ENCODE measurements at places on chromosomes 11 and 22.

DNA sequence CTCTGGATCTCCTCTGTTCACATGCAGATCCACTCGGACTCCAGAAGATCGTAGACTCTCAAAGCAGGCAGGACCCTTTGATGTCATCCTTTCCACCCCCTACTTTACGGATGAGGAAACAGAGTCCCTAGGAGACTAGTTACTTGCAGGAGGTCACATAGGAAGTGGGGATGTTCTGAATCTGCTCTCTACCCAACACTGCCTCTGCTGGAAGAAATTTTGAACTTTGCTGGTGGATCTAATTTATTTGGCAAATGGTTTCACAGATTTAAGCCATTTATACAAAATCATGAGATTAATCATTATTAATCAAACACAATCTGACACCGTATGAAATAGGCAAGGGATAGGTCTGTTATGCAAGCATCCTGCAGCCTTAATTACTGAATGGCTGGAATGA lies 55.0 kb upstream of the USP47 start:
- DNase-seq, result peak; percentile 42

- DNase-seq, result peak; percentile 71
These were observed 109.6 kb downstream of the RRAS2 start for GRCh38 chr11:14249121-14249963.

DNA sequence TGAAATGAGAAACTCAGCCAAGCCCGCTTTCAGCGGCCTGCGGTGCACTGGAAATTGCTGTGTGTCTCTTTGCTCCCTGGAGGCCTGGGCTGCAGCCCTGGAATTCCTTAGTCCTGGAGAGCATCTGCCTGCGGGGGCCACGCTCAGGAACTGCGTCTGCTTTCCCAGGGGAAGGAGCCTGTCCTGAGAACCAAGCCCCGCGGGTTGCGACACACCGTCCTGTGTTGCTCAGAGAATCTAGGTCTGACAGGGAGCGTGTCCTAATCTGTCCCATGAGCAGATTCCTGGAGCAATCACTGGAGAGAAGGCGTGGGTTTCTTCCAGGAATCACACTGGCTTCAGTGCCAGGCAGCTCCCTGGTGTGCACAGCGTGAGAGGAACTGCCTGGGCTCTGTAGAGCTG lies 708.1 kb downstream of the BRD1 start:
- DNase-seq, result no peak

DNA sequence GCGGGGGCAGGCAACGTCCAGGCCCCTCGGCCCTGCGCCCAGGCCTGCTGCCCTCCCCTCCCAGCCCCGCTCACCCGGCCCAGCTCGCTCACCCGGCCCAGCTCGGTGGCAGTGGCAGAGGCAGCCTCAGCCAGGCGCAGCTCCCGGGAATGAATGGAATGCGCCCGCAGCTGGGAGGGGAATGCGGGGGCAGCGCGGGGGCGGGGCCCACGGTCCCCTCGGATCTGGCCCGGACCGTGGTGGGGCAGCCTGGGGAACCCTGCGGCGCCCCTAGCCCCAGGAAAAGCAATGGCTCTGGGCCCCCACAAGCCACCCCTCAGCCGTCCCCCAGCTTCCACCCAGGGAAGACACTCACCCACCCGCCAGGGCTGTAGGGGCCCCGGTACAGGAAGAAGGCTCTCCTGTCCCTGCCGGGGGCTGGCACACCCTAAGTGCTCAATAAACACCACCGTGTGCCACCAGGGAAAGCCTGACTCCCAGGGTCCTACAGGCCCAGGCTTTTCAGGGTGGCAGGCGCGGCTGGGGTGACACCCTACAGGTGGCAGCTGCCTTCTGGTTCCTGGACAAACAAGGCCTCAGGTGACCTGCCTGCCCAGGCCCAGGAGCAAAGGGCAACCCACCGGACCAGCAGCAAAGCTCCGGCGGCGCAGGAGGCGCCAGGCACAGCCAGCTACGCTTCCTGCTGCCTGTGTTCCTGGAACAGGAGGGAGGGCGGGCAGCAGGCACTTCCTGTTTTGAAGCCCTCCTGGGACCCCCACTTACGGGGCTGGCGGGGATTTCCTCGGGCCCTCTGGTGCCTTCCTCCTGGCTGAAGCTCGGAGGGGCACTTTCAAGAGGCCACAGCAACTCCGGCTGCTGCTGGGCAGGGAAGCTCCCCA lies 13.8 kb downstream of the PLXNB2 start:
- peak; percentile 90 for DNase-seq

DNA sequence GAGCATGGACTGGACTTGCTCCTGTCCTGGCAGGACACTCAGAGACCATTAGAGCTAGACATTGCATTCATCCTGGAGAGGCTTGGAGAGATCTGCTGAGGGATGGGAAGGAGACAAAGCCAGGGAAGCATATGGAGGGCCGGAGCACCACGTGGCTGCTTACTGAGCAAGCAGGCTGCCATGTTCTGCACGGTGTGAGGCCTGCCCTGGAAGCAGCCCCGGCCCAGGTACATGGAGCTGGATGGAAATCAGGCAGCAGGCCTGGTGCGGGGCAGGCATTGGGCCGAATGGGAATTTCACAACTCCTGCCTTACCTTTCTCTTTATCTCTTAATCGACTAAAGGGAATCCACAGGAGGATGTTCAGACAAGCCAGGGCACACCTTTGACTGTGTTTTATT lies 371.5 kb downstream of the OPCML start:
- no peak for DNase-seq

DNA sequence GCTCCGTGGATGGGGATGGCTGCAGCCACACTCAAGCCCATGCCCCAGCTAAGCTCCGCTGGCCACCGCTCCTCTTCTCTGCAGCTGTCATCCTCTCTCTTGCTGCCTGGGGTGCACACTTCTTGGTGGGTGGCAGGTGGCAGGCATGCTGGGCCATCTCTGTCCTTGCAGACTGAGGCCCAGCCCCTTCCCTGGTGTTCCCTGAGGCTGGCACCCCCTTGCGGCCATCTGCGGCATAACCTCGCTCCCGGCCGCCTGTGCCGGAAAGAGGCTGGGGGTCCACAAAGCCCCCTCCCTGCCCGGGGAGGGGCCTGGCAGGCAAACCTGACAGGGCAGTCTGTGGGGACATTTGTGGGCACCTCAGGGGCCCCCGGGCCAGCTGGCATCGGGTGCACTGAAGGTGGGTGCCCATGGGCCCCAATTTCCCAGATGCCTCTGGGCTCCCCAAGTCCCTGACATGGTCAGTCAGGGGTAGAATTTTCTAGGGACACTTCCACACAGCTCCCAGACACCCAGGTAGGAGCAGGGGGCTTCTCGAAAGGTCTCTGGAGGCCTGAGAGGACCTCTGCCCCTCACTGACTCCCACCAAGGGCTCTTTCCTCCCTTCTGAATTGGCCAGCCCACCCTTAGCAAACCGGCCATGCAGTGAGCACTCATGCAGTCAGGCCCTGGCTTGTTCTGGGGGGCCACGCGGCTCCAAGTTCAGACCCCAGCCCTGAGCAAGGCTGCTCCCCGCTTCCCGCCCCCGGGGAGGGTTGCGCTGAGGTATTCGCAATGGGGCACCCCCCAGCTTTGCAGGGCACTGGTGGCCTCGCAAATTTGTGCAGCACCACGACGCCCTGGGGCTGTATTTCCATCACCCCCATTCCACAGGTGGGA lies 23.5 kb upstream of the TH start:
- peak; percentile 30 for DNase-seq

DNA sequence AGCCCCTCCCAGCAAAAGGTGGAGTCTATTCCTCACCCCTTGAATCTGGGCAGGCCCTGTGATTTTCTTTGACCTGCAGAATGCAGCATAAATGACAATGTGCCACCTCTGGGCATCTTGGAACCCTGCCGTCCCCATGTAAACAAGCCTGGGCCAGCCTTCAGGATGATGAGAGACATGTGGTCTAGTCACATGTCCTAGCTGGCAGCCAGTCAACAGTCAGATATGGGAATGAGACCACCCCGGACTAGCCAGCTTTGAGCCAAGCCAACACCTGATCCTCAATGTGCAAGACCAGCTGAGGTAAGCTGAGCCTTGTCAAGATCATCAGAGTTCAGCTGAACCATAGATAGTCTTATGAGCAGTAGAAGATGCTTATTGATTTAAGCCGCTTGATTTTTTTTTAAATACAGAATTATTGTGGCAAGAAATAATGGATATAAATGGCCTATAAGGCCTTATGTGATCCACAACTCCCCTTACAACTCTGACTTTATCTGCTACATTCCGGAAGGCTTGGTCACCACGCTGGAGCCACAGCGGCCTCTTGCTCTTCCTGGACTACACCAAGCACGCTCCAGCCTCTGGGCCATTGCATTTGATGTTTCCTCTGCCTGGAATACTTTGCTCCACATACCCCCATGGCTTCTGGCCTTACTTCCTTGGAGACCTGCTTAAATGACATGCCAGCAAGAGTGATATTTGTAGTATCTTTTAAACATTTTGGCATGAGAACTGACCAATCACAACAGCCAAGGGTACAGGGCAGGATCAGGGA lies 225.9 kb upstream of the SESN3 start:
- DNase-seq, result peak; percentile 56

DNA sequence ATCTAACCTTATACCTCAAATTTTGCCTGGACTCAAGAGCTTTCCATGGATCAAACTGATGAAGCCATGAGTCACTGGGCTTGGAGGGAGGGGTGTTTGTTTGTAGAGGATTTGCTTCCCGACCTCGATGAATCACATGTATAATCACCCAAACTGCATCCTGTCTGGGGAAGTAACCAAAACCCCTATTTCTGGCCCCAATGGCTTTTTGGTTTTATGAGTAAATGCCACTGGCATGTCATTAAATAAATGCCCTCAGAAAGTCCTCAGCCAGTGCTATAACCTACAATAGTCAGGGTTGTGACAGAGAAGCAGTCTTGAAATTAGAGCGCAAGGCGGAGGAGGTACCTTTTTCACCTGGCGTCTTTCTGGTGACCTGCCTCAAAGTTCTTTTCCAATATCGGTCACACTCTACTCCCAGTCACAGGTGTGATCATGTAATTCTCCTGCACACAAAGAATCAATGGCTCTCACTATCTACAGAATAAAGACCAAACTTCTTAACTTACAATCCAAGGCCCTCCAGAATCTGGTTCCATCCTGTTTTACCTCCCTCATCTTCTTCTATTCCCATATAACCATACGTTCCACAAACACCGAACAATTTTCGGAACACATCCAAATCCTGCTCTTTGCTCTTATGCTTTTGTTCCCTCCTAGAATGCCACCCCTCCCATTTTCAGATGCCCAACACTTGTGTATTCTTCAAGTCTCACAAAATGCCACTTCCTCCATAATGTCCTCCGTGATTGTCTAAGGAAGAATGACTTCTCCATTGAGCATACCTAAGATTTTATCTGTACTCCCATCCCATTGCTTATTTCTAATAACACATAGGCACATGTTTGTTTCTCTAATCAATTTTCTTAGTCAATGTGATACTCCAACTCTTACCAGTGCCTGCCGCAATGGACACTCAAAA lies 81.3 kb upstream of the BLID start:
- peak; percentile 92 for DNase-seq

- no peak for DNase-seq
These were observed 5.8 kb downstream of the RAB38 start for GRCh38 chr11:88169471-88169870.

- no peak for DNase-seq
These were observed 22.1 kb downstream of the HEPHL1 start for GRCh38 chr11:94043241-94043640.

All from cardiac fibroblast (primary cell).